ENCODE measurements at places on chromosomes 3 and 15. TPM values are rescaled to one million over a fixed set of nuclear protein-coding genes. Genes with fewer than 3 reads are reported as not detected.

The GHSR gene
- not detected for total RNA-seq

The NKTR gene
- 28.0 TPM for total RNA-seq

The SI gene
- not detected for total RNA-seq

The TMOD2 gene
- 4.8 TPM for total RNA-seq

The GOLGA8R gene
- total RNA-seq: 0.24 TPM

The PLIN1 gene
- 0.20 TPM for total RNA-seq

The IL20RB gene
- 10.7 TPM for total RNA-seq

The BDH1 gene
- total RNA-seq: 14.5 TPM

The UQCC5 gene
- 14.0 TPM for total RNA-seq

The UCN2 gene
- 4.3 TPM for total RNA-seq

The ISLR gene
- 2.5 TPM for total RNA-seq

The SKOR1 gene
- not detected for total RNA-seq

The LCTL gene
- 2.2 TPM for total RNA-seq

The ZNF501 gene
- 6.1 TPM for total RNA-seq

The FBXO40 gene
- total RNA-seq: under 0.01 TPM

The CASR gene
- not detected for total RNA-seq

The NLGN1 gene
- 0.39 TPM for total RNA-seq

The GOLGA6L9 gene
- total RNA-seq: 1.9 TPM

The PPP2R3A gene
- total RNA-seq: 15.1 TPM

The PRC1 gene
- 538 TPM for total RNA-seq

The B3GALNT1 gene
- 11.6 TPM for total RNA-seq

The RTP1 gene
- total RNA-seq: not detected

The SMCO1 gene
- not detected for total RNA-seq

The ADGRG7 gene
- not detected for total RNA-seq

The ZBED2 gene
- total RNA-seq: not detected

The AADACL2 gene
- not detected for total RNA-seq

The SEC22A gene
- 67.1 TPM for total RNA-seq

The KBTBD13 gene
- total RNA-seq: not detected

The IL12A gene
- total RNA-seq: 0.72 TPM

The TCF12 gene
- 120 TPM for total RNA-seq

The CNTN4 gene
- total RNA-seq: not detected

The POC1A gene
- total RNA-seq: 21.4 TPM

The GOLGA8S gene
- total RNA-seq: 0.48 TPM

The PROS1 gene
- 4.8 TPM for total RNA-seq

The TLR9 gene
- not detected for total RNA-seq

The LCMT2 gene
- total RNA-seq: 9.5 TPM

The IL17RD gene
- 8.8 TPM for total RNA-seq

The CALML4 gene
- total RNA-seq: 1.4 TPM

The CPN2 gene
- 0.10 TPM for total RNA-seq

The NR2F2 gene
- total RNA-seq: 18.7 TPM

The DUOX1 gene
- not detected for total RNA-seq

The CACNA2D2 gene
- total RNA-seq: not detected

The GPR171 gene
- not detected for total RNA-seq

The EIF1B gene
- total RNA-seq: 30.6 TPM

All from RPMI7951 (cell line).